ENCODE measurements at places on chromosomes 3 and 15.

- no peak for DNase-seq
Measured at GRCh38 chr3:58260261-58260731, 22.7 kb downstream of the ABHD6 start.

DNA sequence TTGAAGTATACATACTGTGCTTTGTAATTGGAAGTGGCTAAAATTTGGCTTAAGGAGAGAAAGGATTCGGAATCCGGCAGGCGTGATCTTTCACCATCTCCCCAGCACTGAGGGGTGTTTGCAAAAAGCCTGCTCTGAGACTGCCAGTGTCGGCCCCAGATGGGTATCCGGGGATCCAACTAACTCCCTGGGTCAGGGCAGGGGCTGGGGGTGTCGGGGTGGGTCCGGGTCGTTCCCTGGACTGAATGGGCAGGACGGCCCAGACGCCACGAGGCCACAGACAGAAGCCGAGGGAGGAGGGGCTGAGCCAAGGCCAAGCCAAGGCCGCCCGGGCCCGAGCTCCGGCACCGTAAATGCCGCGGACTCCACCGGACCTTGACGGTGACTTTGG lies 349 bp downstream of the PPIB start:
- DNase-seq = no peak

- DNase-seq = no peak
Measured at GRCh38 chr3:194900854-194901522, 215.3 kb downstream of the FAM43A start.

DNA sequence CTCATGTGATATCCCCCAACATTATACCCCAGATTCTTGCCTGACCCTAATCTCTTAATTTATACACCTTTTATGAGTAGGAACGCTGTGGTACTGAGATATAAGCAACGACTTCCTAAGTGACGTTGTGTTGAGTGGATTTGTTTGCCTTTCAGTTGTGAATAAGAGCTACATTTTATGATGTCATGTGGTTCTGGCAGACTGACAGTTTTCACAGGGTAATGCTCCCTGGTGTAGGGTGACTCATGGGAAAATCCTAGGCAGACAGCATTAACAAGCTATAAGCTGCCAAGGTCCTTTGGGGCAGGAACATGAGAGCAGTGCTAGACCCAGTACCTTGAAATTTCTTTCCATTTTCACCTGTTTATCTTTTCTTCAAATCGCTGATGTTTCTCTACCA lies 11.2 kb downstream of the C3orf52 start:
- no peak for DNase-seq

DNA sequence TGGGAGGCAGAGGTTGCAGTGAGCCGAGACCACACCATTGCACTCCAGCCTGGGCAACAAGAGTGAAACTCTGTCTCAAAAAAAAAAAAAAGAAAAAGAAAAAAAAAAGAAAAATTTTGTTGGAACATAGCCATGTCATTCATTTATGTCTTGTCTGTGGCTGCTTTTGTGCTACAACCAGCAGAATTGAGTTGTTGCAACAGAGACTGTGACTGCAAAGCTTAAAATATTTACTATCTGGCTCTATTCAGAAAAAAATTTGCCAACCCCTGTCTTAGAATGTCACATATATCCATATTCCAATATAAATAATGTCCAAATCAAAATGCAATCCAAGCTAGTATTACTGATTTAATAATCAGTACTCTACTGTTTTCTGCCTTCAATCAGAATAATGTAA lies 25.1 kb downstream of the CD80 start:
- no peak for DNase-seq

- no peak for DNase-seq
Measured at GRCh38 chr3:13462822-13463221, 17.3 kb upstream of the HDAC11 start.

DNA sequence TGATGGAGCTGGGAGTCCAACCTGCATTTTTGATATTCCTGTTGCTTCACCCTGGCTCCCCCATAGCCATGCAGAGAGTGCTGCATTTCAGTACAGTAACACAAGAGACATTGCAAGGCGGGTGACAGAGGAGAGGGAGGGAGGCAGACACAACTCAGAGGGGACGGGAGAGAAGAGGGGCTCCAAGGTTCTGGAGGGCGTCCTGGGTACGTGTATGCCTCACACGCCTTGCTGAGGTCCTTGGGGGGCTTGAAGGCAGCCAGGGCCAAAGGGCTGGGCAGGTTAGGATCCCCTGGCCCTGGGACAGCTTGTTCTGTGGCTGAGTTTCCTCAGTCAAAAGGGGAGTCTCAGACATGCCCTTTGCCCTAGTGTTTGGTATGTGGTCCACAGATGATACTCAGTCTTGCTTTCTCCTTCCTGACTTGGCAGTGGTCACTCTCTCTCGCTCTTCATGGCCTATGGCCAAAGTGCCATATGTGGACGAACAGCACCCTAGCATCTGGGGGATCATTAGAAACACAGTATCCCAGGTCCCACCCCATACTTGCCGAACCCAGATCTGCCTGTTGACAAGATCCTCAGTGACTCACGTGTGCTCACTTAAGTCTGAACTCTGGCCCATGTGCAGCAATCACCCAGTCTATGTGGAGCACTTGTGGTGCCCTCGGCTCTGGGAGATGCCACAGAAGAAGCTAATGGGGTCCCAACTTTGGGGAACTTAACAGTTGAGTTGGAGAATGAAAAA lies 52.9 kb downstream of the FGD5 start:
- no peak for DNase-seq

- DNase-seq = no peak
Measured at GRCh38 chr3:193313061-193313958, 65.2 kb downstream of the ATP13A5 start.
